ENCODE measurements at places on chromosomes 4 and X.

GRCh38 chr4:177079327-177079726, 230.3 kb upstream of the NEIL3 start:
- no peak for DNase-seq

DNA sequence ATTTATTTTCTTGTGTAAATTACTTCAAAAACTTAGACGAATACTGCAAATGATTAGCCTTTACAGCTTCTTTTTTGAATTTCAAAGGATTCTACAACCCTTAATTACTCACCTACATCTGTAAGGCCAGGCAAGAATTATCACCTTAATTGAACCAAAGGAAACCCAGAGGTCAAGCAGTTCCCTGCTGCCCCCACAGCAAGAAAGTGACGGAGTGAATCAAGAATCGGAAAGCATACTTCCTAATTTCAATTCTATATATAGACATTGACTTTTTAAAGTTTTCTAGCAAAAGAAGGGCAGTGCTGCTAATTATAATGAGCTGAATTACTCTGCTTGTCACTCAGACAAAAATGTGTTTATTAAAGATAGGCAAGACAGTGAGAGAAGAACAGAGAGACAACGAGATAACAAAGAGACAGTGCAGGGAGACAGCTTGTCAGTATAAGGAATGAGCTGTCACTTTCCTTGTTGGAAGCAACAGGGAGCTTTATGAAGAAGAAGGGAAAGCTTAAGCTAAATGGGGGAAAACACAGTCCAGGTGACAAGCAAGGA, 47.5 kb upstream of the SPANXN4 start:
- DNase-seq, result no peak

DNA sequence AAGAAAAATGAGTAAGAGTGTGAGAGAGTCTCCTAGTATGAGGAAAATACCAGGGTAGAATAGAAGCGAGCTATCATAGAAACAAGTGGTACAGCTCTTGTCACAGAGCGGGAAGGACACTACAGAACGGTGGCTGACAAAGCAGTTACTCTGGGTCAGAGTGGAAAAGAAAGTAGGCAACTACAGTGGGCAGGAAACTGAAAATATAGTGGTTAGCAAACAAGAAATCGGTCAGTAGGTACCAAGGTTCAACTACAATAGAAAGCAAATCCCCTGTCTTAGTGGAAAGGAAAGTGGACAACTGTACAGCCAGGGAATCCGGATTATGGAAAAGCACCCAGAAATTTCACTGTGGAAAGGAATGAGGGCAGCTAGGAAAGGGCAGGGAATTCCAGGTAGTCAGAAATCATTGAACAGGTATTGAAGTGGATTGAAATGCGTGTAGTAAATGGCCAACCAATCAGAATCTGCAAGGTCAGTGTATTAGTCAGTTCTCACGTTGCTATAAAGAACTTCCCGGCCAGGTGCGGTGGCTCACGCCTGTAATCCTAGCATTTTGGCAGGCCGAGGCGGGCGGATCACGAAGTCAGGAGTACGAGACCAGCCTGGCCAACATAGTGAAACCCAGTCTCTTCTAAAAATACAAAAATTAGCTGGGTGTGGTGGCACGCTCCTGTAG, 219.6 kb upstream of the DIAPH2 start:
- no peak for DNase-seq

- DNase-seq, result no peak
Observed at GRCh38 chr4:61204353-61205060, 4.4 kb downstream of the ADGRL3 start.

DNA sequence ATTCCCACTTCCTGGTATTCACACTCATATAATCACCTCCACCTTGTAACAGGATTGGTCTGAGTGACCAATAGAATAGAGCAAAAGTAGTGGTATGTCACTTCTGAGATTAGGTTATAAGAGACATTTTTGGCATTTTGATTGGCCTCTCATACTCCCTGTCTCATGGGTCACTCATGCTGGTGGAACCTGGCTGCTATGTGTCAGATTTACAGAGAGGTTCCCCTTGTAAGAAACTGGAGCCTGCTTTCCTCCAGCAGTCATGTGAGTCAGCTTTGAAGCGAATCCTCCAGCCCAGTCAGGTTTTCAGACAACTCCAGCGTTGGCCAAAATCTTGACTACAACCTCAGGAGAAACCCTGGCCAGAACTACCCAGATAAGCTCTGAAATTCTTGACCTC, 2.6 kb upstream of the OTUD4 start:
- DNase-seq, result no peak
